ENCODE measurements at places on chromosomes 5 and 9.

DNA sequence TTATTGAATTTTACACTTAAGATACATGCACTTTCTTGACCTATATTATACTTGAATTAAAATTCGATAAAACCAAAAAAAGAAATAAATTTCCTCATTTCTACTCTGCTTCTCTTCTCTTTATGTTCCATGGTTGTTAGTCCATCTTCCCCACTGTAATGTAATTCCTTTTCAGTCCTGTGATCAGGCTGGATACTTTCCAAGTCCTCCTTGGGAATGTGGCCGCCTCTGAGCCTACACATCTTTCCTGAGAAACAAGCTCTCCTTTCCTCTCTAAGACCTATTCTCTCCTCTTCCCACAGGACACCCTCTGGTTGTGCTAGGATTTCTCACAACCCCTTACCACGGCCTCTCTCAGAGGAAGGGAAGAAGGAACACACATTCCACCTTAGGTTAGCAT lies 285.1 kb downstream of the DNAH5 start:
- no peak for DNase-seq

GRCh38 chr9:131420980-131421624 lies 27.2 kb downstream of the PRRC2B start:
- DNase-seq, result no peak

DNA sequence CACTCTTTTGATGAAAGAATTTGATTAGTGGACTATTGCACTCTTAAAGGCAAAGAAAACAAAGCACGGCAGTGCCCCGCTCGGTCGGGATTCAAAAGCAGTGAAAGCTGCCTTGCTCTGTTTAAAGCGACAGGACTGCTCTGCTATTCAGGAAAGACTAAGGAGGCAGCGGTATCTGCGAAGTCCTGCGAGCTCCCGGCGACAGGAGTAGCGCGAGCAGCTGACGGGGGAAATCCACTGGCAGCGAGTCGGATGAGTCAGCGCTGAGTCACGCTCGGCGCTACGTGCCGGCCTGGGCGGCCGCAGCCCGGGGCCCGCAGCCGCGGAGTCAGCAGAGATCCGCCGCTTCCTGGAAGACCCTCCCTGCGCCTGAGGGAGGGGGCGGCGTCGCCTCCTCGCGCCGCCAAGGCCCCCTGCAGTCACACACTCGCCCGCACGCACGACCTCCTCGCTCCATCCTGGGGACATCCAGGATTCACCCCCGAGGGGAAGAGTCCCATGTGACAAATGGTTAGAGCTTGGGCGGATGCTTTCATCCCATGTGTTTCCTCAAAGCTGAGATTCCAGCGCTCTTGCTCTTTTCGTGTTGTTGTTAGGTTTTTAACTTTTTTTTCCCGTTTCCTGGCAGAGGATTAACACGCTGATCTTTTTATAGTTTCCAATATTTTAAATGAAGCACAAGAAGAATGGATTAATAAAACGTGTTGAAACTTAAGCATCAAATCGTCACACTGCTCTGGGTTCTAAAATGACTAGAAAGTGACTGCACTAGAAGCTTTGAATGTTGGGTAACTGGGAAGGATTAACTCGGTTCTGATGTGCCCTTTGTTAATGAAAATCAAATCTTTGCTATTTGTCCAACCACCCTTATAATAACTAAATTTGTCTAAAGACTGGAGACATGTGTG lies 102.5 kb downstream of the ARRDC3 start:
- DNase-seq, result peak; percentile 81

DNA sequence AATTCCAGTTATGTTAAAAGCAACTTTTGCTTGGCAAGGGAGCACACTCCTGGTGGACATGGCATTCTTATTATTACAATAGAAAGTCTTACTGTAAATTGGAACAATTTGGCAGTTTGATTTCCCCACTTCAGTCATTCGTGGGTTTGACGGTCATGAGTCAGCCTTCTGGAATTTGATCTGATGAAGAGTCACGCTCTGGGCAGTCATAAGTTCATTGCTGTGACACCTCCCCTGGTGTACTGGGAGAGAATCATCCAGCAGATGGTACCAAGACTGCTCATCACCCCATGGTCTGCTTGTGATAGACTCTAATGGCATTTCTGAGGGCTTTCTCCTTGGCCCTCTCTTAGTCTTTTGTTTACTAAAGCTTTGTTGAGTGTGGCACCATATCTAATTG lies 53.8 kb downstream of the GLRA1 start:
- no peak for DNase-seq

GRCh38 chr9:125538092-125538473 lies 168.9 kb downstream of the MAPKAP1 start:
- no peak for DNase-seq

- no peak for DNase-seq
Observed at GRCh38 chr9:134412298-134412711, 86.0 kb downstream of the RXRA start.

- no peak for DNase-seq
Observed at GRCh38 chr5:139116100-139116655, 82.0 kb downstream of the SIL1 start.

GRCh38 chr5:9108162-9108561 lies 437.7 kb downstream of the SEMA5A start:
- no peak for DNase-seq

DNA sequence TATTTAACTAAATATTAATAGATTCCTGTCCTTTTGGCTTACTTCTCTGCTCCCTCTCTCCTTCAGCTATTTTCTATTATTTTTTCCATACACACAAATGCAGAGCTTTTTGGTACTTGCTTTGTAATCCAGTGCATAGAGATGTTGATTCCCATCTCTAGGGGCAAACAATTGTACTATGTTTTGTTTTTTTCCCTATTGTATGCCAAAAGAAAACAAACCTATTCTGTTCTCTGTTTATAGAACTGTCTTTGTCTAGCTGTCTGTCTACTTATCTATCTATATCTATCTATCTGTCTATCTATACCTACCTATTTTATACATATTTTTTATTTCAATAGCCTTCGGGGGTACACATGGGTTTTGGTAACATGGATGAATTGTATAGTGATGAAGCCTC lies 121.6 kb upstream of the LIFR start:
- no peak for DNase-seq

DNA sequence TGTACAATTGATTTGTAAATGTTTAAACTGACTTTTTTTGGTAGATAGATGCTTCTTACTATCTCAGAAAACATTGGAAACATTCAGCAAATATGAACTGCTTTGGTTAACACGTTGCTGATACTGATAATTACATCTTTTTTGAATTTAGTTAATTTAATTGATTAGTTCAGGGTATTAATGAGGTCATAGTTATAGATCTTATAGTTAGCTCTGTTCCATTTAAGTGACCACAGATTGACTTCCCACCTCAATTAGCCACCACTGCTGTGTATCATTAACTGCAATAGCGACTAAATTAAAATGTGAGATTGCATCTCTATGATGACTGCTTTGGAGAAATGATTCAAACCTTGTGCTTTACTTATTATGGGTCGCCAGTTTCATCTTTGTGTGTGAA lies 407.1 kb upstream of the EDIL3 start:
- DNase-seq, result no peak

DNA sequence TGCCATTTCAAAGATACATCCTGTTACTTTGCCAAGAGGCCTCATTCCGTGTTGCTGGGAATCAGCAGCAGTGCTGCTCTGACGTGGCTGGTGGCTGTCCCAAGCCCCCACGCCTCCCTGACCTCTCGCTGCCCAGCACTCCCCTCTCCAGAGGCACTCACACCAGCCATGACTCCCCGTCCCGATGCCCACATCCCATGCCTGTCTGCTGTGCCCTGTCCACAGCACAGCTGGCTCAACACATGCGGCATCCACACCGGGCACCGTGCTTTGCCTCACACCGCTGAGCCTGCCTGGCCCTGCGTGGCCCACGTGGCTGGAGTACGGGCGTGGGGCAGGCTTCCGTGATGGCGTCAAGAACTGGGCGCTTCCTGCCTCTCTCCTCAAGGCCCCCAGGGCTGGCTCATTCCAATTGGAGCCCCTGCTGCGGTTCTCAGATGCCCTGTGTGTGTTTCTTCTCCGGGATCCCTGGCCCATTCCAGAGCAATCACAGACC lies 7.8 kb upstream of the LCN1 start:
- no peak for DNase-seq

- no peak for DNase-seq
Observed at GRCh38 chr9:4740388-4740637, 689 bp downstream of the AK3 start.

GRCh38 chr5:167305591-167306213 lies 985.7 kb upstream of the WWC1 start:
- no peak for DNase-seq

GRCh38 chr5:150764530-150764929 lies 5.7 kb upstream of the DCTN4 start:
- DNase-seq, result no peak

DNA sequence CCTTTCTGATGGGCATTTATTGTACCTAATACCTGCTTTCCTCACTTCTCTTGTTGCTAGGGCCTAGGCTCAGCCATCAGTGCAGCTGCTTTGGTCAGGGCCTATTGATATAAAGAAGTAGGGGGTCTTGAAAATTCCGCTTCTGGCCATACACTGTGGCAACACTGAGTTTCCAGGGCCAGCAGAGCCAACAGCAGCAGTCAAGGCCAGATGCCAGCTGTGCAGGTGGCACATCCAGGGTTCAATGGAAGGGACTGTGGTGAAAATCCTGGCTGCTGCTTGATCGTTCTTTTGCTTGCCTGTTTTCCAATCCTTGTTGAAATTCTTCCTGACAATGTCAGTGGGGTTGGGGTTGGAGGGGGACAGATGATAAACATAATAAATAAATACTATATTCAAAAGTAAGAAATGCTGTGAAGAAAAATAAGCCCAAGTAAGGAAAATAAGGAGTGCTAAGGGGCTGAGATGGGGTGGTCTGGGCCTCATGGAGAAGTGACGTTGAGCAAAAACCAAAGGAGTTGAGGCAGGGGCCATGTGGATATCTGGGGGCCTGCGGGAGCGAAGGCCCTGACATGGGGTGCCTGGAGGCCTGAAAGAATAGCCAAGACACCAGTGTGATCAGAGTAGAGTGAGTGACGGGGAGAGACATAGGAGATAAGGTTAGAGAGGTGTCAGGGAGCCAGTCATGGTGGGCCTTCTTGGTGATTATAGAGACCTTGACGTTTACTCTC lies 91.0 kb upstream of the ALDH1B1 start:
- no peak for DNase-seq

GRCh38 chr5:108320231-108320630 lies 61.7 kb downstream of the FBXL17 start:
- DNase-seq, result no peak

- no peak for DNase-seq
Observed at GRCh38 chr9:79665931-79666330, 94.2 kb downstream of the TLE4 start.

DNA sequence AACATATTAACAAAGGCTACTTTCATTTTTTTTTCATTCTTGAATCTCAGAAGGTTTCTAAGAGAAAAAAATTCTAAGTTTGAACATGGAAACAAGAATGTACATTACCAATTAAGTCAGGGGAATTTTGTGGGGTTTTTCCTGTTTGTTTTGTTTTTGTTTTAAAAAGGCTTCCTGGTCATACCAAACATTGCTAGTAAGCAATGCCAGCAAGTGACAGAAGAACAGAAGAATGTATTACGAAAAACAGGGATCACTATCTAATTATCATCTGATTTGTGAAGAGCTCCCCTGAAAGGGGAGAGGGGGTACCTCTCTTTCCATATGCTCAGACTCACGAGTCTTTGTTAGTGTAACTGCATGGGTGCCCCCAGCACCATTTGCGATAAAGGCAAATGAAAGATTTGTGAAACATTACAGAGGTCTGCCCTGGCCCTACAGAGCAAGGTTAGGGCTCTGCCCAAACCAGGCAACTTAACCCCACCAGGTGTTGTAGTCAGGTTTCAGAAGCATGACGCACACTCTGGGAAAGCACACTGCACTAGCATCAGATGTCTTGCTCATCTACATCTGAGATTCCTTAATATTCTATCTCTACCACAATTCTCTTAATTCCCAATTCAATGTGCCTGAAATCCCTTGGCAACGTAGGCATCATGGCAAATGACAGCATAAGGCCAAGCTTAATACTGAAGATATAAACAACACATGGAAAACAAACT lies 268.2 kb downstream of the MLLT3 start:
- DNase-seq, result no peak

GRCh38 chr9:6054280-6055099 lies 39.1 kb upstream of the RANBP6 start:
- no peak for DNase-seq

Data from activated T-helper 1 cell treated with anti-CD3 and anti-CD28 coated beads, Interleukin-2, amount 50 U/mL, for 16 hours (primary cell).